ENCODE measurements at places on chromosomes 2 and 18.

DNA sequence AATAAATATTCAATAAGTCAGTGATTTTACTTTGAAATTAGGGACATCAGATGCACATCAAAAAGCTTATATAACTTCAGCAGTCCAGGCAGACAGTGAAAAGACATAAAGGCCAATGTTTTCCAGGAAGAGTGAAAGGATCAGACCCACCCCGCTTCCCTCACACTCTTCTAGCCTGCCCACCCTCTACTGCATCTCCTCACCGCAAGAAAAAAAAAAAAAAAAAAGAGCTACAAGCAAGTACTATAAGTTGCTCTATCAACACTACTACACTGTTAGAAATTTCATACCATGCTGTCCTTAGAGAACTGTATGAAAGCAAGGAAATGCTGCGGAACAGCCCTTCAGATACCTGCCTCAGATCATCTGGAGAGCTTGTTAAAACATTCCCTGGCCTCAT is 240.8 kb downstream of the ZEB2 start:
- DNase-seq, result no peak

GRCh38 chr2:5706717-5707455 is 14.7 kb downstream of the SOX11 start:
- no peak for DNase-seq

DNA sequence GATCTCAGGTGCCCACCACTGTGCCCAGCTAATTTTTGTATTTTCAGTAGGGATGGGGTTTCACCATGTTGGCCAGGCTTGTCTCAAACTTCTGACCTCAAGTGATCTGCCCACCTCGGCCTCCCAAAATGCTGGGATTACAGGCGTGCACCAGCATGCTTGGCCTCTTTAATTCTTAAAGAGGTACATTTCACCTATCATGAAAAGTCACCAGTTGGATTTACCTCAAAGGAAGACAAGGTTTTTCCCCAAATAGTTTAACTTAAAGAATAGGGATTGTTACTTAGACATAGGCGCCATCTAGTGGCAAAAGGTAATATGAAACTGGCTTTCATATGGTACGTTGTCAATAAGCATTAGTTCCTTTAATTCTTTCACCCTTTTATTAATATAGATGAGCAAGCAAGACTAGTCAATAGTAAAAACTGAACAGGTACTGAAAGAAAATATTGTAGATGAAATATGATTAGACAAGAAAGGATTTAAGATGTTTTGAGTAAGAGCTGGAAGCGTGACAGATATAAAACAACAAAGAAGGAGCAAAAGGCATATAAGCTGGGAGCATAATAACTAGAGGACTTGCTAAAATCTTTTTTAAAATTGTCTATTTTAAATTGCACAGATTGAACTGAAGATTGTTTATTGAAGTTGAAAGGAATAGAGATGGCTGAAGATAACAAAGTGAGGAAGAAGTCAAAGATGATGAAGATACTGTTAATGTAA is 35.0 kb upstream of the PSMD14 start:
- DNase-seq, result peak; percentile 72

DNA sequence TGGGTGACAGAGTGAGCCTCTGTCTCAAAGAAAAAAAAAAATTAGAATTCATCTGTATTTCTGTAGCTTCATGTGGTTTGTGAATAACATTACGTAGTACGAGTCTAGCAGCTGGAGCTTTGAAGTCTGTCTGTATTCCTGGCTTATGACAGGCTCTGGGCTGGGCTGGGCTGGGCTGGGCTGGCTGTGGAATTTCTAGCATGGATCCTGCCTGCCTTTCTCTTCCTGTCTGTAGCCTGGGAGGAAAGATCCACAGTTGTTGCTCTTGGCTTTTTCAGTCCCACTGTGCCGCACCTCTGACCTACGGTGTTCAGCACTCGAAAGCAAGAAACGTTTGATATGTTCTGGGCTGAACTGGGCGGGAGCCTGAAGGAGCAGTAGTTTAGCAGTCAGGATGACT is 55.4 kb downstream of the BOLA3 start:
- no peak for DNase-seq

DNA sequence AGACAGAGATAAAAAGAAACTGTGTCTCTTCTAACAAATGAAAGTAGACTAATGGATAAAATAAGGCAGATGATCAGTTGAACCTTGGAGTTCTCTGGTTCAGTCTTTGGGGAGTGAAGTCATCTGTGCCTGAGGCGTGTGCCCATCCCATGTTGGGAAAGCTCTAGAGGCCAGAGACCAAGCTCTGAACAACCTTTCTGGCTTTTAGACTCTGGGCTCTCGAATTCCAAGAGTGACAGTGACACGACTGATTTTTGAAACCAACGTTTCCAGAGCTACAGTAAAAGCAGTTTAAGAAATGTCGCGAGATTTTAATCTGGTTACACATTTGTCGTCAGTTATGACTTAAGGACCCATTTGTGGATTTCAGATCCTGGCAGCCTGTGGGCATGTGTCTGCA is 83.7 kb upstream of the APCDD1 start:
- no peak for DNase-seq

DNA sequence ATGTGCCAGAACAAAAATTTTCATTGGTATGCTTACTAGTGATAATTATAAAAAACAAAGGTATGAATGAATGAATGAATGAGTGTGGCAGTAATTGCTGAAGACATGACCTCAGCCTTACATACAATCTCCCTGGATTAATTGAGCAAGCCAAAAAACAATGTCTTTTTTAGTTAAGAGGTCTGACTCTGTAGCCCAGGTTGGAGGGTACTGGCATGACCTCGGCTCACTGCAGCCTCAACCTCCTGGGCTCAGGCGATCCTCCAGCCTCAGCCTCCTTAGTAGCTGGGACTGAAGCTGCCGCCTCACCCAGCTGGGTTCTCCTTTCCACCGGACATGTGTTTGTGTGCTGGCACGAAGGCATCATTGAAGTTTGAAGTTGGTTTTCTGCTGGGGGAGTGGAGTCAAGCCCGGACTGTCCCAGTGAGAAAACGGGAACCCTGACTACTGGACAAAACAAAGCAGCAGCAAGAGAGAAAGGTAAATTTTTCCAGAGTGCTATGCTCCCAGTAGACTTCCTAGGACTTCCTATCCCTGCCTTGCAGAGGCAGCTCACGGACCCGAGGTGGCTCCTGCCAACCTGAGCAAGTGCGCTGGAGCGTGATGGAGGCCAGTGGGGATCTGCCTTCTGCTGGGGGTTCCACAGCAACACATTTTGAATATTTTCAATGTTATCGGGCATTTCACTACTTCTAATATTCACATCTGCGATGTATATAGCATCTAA is 6.4 kb upstream of the IMP4 start:
- no peak for DNase-seq

GRCh38 chr2:187057466-187057865 is 208.5 kb upstream of the ZSWIM2 start:
- DNase-seq, result no peak

DNA sequence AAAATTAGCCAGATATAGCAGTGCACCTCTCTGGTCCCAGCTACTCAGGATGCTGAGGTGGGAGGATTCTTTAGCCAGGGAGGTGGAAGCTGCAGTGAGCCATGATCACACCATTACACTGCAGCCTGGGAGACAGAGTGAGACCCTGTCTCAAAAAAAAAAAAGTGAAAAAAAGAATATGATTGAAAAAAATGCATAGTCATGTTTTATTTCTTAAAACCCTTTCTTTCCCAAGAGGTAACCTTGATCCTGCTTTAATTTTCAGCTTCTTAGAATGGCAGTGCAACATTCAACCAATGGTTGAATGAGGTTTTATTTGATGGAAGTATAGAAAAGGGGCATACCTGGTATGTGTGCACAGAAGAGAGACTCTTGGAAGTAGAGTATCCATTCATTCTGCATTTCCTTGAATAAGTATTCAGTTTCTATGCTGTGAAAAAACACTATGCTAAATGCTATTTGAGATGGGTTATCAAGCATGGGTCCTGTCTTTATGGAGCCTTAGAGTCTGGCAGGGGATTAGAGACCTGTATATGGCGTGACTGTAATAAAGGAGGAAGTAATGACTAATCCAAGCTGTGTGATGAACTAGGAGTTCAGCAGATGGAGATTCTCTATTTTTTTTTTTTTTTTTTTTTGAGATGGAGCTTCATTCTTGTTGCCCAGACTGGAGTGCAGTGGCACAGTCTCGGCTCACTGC is 146.3 kb downstream of the WDSUB1 start:
- peak; percentile 92 for DNase-seq

DNA sequence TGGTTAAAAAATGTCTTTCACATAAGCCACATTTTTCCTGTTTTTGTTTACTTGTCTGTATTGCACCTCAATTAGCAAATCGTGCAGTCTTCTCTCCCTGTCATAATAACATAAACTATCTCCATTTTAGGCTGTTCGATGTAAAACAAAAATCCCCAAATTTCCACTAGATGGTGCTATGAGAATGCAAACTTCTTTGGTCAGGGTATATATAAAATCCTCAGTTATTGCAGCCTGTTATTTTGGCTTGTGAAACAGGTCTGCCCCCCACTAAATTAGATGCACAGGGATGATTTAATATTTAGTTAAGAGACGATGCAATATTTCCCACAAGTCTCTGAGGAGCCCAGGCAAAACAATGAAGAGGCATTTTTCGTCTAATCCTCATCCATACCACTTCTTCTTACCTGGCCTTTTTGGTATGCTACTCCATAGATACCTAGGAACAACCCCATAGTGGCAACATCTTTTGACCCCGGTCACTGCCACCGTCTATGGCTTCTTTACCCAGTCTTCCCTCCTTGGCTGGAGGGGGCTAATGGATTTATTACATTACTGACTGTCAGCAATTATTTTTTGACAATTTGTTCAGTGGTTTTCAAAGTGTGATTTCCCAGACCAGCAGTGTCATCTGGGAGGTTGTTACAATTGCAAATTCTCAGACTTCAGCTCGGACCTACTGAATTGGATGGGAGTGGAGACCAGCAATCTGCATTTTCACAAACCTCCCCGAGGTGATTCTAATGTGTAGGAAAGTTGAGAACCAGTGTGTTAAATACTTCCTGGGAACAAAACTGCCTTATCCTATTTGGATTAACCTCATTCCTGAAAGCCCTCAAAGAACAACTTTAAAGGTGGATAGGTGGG is 117.4 kb upstream of the CWC22 start:
- DNase-seq, result peak; percentile 67

GRCh38 chr2:5555636-5556035 is 136.5 kb upstream of the SOX11 start:
- no peak for DNase-seq

- DNase-seq, result no peak
Measured at GRCh38 chr18:77131100-77131651, 1.4 kb downstream of the MBP start.

DNA sequence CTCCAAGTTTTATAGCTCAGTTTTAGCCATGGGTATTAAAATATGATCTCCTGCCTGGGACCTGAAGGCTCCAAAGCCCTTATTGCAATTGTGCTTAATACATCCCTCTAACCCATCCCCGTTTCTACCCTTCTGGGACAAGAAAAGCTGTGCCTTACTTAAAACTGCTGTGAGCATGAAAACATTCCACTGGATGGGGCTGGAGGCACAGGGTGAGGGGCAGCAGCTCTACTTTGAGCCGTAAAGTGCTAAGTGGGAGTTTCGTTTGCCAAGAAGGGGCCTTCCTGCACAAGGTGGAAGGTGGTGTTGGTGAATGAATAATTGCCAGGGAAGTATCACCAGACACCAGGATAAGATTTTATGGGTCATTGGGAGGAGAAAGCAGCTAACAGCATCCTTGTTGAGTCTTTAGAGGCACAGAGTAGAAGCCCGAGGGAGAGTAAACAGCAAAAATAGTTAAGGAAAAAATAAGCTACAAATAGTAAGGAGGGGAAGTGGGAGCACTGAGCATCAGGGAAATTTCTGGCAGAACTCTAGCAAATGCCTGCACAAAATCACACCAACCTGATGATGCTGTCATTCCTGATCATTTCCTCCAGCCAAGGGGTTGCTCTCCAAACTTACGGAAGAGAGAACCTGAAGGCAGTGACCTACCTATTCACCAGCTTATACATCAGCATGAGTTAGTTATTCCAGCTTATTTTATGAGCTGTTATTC is 218.4 kb downstream of the MREG start:
- no peak for DNase-seq

GRCh38 chr2:232891621-232892071 is 21.6 kb downstream of the SNORC start:
- peak; percentile 72 for DNase-seq

DNA sequence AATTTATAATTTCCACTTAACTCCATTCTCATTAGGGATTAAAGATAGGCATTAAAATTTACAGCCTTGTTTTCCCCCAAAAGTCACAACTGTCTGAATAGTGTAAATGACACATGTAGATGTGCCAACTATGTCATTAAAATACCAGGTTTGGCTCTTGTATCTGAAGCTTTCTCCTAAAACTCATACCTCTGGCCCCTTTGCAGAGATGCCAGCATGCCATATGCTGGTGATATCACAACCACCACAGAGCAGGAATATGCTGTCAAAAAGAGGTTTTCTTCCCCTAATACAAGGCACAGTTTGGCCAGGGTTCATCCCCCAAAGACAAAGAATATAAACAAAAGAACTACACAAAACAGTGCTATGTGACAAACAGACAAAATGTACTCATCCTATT is 65.4 kb downstream of the REV1 start:
- DNase-seq, result no peak

DNA sequence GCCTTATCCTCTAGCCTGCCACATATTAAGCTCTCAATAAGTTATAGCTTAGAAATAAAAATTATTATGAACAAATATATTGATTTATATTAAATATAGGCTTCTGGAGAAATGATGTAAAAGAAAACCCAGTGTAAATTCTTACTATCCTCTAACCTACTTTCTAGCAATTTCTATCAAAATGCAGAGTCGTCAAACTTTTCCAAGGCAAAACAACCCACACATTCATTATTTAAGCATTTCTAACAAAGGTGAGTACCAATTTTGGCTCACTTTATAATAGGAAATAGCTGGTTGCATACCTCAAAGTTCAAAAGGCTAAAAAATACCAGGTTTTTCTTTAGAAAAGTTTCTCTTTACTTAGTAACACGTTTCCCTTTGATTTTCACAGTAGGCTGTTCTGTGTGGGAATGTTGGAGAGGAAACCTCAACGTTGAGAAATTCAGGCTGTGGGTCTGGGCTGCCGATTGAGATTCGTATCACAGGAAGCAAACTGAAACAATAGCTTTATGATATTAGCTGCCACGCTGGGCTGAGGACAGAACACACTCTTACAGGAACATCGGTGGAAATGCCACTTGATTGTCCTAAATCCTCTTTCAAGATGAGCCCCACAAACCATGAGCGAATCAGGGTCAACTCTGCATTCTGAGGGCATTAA is 53.0 kb downstream of the EPAS1 start:
- no peak for DNase-seq

DNA sequence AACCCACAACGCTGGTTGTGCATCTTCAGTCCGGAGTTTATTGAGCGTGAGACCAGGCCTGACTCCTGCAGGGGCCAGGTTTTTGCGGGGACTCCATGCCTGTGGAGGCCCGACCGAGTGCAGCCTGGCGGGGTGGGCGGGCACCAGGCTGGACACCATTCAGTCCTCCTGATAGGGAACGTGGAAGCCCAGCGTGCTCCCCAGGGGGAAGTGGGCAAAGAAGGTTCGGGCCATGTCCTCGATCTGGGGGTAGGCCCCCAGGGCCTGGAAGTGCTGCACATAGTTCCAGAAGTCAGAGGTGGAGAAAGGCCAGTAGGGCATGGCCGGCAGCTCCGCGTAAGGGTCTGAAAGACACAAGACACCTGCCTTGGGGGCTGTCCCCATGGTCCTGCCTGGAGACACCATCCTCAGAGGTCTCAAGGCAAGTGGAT is 1.4 kb downstream of the OTOS start:
- no peak for DNase-seq

GRCh38 chr18:56021136-56021808 is 433.3 kb upstream of the TCF4 start:
- peak; percentile 51 for DNase-seq

- DNase-seq, result peak; percentile 8
Measured at GRCh38 chr18:49160079-49160930, 209.5 kb upstream of the SMAD7 start.

GRCh38 chr2:240461471-240462072 is 26.1 kb downstream of the GPC1 start:
- no peak for DNase-seq

Data from IMR-90 (cell line).